Spinal cord (tissue), 10 donors: ENCODE measurements at places on chromosomes 6 and 20.

DNA sequence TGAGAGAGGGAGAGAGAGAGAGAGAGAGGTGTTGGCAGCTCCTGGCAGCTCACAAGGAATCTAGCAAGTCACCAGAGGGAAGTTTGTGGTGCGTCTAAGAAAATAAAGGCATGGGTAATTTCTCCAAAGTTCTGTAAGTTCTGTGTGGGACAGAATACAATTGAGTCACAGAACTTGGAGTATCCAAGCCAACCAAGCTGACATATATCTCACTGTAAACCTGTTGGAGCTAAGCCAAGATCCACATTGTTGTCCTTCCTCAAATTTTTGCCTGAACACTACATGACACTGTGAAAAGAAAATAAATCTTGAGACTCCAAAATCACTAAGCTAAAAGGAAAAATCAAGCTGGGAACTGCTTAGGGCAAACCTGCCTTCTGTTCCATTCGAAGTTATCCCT, 436.7 kb downstream of the MEI4 start:
- DNase-seq = no peak

GRCh38 chr20:25253606-25254275, 5.9 kb downstream of the PYGB start:
- DNase-seq = no peak

DNA sequence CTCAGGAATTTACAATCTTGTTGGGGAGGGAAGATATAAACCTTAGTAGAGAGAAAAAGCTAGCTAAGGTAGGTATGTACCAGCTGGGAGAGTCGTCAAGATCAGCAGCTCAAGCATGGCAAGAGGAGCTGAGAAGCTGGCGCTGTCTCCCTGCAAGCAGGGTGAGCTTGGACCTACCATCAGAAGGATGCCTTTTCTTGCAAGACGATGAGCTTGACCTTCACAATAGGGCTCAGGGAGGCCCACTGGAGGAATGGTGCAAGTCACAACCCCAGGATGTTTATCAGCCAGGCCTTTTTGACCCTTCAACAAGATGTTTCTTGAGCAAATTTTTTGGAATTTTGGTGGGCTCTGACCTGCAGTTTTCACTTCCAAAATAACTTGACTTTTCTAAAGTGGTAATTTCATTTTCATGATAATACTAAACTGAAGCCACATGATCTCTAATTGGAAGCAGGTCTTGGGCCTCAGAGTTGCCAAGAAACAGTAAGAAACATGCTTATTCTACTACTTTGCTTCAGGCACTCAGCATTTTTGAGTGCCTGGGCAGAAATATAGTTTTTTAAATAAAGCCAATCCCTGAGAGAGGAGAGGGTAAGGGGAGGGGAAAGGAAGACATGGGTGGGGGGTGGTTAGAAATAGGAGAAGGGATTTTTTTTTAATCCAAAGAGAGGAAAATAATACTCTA, 258.1 kb downstream of the CLIC5 start:
- no peak for DNase-seq

DNA sequence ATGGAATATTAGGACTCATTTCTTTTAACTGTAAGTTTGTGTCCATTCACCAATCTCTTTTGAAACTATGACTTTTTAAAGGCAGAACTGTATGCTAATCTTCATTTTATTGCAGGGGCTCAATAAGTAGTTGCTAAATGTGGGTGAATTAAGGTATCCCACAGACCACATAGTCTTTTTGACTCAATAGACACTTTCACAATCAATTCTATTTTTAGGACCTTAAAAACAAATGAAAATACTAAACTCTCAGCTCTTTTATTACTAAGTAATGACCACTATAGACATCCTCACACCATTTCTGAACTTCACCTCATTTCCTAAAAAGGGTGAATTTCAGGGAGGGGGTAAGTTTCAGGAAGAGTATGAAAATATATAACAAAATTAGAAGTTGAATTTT, 106.8 kb upstream of the BEND6 start:
- no peak for DNase-seq

GRCh38 chr20:20085071-20085470, 32.7 kb downstream of the CFAP61 start:
- DNase-seq = no peak

DNA sequence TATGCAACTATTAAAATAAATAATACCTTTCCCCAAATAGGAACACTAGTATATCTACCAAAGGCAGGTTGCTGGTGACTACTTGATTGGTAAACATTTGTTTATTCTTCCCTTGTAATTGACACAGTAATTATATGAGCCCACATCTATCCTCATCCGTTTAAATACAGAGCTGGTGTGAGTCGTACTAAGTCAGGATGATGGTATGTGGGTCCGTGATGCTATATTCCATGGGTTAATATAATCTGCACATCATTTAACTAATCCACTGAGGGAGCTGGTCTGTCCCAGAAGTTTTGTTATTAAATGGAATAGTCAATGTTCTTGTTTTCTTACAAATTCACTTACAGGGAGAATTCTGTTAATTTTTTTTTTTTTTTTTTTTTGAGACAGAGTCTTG, 164.0 kb upstream of the AGPAT4 start:
- no peak for DNase-seq

DNA sequence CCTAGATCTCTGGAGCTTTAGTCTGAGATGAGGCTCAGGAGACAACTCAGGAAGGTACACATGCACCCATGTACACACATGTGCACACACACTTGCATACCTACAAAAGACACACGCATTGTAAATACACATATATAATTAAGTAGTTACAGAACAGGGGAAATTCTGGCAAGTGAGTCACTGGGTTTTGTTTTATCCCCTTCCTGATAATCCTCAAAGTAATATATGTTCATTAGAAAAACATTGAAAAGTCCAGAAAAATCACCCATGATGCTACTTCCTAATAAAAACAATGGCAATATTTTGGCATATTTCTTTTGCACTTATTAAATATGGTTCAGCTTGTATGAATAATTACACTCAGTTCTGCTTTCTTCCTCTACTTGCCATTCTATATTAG, 115.3 kb upstream of the ECI2 start:
- no peak for DNase-seq

- DNase-seq = no peak
These were observed 80.1 kb downstream of the UTRN start for GRCh38 chr6:144365271-144365670.

DNA sequence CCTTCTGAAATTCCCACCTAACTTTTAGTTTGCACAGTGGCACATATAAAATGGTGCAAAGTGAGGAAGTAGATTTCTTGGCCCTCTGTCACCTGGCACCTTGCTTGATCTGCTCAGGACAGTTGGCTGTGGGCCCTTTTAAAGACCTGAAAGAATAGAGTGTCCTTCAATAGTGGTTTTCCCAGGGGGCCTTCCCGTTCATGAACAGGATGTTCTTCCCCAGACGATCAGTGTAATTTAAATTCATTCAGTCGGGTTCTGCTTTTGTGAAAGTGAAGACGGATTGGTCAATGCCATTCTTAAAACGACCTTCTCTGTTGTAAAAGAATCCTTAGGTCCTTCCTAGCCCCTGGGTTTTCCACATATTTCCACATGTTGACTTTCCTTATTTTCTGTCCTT, 178.5 kb downstream of the SASH1 start:
- peak; percentile 58 for DNase-seq

DNA sequence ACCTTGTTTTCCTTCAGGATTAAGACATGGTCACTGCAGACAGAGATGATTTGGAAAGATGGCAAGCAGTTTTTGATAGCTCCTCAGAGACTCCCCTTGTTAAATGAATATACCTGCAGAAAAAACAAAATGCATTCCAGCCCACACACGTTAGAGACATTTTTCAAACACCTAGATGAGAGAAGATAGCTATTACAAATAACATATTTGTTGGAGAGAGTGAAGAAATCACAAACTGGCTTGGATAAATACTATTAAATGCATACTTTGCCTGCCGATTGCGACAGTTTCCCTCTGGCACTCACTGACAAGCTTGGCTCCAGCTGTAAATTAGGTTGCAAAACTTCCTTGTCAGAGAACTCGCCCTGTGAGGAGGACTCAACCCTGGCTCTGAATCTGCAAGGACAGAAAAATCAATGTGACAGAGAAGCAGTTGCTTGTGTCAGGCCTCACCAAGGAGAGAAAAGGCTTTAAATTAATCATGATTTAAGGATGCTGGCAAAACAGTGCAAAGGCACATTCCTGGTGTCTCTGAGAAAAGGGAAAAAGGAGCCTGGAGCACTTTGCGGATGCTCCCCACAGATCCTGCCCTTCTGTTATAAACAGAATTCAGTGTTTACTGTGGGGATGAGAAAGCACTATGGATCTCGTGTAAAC, 423.7 kb upstream of the MARCKS start:
- peak; percentile 17 for DNase-seq

DNA sequence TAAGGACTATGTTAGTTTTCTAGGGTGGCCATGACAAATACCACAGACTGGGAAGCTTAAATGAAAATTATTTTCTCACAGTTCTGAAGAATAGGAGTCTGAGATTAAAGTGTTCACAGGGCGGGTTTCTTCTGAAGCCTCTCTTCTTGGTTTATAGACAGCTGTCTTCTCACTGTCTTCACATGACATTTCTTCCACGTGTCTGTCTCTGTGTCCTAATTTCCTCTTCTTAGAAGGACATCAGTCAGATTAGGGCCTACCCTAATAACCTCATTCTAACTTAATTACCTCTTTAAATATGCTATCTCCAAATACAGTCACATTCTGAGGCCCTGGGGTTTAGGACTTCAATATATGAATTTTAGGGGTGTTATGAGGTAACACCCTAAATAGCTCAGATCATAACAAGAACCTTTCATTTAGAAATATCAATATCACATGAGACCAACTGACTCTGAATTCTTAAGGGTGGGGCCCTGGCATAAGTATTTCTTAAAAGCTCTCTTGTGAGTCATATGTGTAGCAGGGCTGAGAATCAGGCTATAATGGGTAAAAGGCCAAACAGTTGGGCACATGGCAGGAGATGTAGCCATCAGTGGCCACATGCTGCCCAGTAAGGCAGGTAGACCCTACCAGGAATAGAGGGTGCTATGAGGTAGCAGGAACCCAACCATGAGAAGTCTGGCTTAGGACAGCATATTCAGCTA, 62.0 kb upstream of the TENT5A start:
- no peak for DNase-seq

GRCh38 chr6:156474507-156475120, 302.6 kb upstream of the ARID1B start:
- no peak for DNase-seq

DNA sequence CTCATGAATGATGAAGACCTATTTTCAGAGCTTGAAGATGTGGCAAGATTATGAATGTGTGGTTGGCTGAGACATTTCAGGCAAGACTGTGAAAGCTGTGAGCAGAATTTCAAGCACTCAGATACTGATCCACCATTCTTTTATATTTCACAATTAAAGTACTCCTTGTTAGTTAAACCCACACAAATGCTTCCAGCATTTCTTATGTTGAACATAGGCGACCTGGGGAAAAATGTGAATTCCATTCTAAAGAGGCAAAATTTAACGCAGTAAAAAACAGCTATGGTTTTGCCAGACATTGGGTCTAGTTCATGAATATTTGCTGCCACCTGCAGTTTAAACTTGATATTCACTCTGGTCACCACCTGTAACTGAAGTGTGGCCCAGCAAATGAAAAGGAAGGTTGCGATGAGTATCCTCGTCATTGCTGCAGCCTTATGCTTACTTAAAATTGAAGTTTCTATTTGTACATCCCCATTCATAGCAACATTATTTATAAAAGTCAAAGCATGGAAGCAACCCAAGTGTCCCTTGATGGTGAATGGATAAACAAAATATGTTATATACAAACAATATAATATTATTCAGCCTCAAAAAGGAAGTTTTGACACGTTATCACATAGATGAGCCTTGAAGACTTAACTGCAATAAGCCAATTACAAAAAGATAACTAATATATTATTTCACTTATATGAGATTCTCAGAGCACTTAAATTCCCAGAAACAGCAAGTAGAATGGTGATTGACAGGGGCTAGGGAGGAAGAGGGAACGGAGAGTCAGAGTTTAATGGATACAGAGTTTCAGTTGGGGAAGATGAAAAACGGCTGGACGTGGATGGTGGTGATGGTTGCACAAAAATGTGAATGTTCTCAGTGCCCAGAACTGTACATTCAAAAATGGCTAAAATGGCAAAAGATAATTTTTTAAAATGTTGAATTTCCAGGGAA, 32.4 kb upstream of the FAM184A start:
- peak; percentile 65 for DNase-seq

- no peak for DNase-seq
These were observed 133.4 kb upstream of the MYLIP start for GRCh38 chr6:15995493-15995892.

DNA sequence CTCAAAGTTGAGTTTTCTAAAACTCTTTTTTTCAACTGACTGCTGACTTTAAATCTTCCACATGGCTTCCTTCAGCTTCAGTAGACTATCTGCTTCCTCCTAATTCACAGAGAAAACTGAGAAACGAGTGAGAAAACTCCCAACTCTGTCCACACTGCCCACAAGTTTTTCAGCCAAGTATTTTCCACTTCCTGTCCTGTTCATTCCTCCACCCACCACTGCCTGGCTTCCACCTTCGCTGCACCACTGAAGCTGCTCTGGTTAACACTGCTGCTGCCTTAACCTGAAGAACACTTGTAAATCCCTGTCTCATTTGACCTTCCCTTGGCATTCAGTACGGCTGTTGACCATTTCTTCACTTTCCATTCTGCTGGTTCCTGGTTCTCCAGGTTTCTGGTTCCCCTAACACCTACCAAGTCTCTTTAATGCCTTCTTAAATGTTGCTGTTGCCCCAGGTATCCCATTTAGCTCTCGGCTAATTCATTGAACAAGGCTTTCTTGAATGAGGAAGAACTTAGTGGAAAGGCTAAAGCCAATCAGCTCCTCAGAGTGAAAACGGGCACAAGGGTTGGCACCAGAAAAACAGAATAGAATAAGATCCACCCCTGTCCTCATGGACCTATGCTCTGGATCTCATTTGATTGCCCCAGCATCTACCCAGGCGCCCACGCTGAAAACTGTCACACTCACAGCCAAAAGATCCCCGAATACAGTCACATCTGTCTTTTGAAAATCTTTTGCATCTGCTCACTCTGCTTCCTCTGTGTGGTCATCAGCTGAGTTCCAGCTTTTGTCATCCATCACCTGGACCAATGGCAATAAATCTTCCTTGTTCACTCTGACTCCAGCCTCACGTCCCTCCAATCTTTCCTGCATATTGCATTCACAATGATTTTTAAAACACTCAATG, 104.4 kb upstream of the TAB2 start:
- DNase-seq = no peak

DNA sequence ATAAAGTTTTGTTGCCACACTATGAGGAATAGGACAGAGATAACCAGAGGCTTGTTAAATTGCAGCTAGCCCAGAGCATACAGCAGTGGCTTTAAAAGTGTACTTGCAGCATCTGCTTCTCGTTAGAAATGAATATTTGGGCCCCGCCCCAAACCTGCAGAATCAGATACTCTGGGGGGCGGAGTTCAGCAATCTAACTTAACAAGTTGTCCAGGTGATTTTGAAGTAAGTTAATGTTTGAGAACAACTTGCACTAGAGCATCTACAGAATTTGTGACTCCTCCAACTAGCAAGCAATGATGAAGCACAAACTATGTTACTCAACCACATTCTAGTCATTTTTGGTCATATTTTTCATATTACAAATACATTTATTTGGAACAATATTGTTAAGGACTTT, 10.6 kb upstream of the SUPT3H start:
- no peak for DNase-seq
